ENCODE measurements at places on chromosomes 11 and 22. TPM values are rescaled to one million over a fixed set of nuclear protein-coding genes. Genes with fewer than 3 reads are reported as not detected.

DNA sequence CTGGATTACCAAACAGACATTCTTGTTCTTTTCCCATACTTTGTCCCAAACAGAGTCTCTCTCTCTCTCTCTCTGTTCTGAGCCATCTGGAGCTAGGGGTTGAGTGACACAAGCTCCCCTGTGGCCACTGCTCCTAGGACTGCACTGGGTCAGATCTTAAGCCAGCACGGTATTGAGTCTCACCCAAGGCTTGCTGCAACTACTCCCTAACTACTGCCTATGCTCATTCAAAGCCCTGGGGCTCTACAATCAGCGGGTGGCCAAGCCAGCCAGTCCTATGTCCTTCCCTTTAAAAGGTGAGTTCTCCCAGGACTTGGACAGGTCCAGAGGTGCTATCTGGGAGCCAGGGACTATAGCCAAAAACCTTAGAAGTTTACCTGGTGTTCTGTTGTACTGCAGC lies 385.6 kb downstream of the CNTN5 start:
- DNase-seq: no peak

DNA sequence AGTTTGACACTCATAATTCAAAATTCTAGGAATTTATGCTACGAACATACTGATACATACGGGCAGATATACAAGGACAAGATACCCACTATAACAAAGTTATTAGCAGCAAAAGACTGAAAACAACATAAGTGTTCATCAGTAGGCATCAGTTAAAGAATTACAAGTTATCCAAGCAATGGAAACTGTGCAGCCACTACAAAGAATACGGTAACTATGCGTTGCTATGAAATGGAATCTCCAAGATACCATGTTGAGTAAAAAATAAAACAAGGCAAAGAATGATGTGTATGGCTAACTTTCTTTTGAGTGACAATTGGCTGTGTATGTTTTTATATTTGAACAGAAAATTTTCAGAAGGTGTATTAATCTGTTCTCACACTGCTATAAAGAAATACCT lies 151.7 kb downstream of the ADAMTS15 start:
- no peak for DNase-seq

DNA sequence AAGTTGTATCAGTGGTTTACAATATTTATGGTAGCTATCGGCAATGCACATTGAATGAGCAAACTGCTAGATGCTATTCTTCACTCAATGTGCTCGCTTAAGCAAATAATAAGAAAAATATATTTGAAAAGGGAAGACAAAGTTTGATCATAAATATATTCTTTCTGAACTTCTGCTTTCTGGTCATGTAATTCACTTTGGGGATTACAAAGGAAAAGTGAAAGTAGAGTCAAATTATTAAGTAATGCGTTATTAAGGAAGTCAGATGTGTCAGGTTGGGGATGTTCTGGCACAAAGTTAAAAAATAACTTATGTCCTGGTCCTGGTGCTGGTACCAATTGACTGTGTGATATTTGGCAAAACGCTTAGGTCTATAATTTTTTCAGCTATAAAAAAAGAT lies 98.0 kb upstream of the TRIM77 start:
- DNase-seq: no peak

DNA sequence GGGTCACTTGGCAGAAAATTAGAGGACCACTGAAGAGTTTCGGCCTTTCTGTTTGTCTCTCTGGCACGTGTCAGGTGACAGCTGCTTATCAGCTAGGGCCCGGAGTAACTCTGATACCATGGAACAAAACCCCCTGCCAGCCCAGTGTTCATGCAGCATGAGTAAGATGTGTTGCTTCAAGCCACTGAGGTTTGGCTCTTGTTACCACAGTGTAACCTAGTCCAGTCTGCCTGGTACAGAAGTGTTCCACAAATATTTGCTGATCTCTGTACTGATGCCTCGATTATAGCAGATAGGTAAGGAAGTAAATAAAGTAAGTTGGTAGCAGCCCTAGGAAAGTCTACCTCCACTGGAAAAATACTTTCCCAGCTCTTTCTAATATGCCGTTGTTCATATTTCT lies 20.5 kb upstream of the ETS1 start:
- DNase-seq: no peak

The DDX6 gene
- total RNA-seq: 42.1 TPM

Data from Daoy (cell line).